ENCODE measurements at places on chromosomes 1 and 21.
A peak's percentile ranks its signal among the peaks of the same experiment; 100 is the strongest.

GRCh38 chr1:15627343-15627988, 10.2 kb downstream of the DDI2 start:
- no peak for DNase-seq

DNA sequence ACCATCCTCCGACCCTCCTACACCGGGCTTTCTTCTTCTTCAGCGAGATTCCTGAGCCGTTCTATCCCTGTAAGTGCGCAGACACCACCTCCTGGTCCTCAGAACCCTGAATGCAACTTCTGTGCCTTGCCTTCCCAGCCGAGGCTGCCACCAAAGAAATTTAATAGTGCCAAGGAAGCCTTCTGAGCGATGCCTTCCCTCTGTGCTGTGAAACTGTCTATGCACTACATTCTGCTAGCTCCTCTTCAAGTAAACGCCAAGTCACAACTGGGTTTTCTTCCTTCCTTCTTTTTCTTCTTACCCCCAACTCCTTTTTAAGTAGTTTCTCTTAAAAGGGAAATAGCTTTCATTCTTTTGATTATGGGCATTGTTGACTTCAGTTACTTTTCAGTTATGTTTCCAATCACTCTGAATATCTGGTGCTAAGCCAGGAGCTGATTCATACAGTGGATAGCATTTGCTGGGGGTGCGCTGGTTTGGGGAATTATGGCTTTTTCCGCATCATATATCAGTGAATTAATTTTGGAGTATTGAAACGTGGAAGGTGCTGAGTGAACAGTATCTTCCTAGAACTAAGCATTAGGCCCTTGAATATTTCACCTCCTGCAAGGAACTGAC, 38.6 kb upstream of the GPR88 start:
- no peak for DNase-seq

- DNase-seq, result no peak
Measured at GRCh38 chr1:188904201-188904600, 1573.5 kb downstream of the BRINP3 start.

DNA sequence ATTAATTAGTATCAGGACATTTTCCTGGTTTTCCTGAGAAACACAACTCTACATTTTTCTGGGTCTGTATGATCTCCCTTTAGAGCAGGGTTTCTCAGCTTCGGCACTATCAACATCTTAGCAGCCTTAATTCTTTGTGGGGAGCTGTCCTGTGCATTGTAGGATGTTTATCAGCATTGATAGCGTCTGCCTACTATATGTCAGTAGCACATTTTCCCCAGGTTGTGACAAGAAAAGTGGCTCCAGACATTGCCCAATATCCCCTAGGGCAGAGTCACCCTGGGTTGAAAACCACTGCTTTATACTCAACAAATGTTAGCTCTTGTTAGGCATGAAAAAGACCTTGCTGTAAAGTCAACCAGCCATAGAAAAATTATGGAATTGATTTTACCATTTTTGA, 195.1 kb upstream of the FMN2 start:
- no peak for DNase-seq

- no peak for DNase-seq
Measured at GRCh38 chr1:16440131-16440469, 424 bp upstream of the NECAP2 start.

DNA sequence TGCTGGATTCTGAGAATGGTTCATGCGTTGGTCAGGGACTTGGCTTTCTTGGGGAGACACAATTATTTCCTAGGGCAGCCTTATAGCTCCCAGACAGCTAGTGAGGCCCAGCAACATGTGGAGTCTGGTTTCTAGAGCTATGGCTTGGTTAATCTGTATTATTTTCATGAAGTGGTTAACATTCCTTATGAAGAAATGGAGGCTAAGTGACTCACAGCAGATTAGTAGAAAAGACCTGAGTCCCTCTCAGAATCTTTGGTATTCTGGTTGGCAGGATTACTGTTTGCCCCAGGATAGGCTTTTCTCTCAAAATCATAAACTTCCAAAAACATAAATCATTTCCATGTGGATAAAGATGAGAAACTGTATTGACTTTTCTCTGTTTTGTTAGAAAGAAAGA, 42.3 kb downstream of the DUSP10 start:
- no peak for DNase-seq

DNA sequence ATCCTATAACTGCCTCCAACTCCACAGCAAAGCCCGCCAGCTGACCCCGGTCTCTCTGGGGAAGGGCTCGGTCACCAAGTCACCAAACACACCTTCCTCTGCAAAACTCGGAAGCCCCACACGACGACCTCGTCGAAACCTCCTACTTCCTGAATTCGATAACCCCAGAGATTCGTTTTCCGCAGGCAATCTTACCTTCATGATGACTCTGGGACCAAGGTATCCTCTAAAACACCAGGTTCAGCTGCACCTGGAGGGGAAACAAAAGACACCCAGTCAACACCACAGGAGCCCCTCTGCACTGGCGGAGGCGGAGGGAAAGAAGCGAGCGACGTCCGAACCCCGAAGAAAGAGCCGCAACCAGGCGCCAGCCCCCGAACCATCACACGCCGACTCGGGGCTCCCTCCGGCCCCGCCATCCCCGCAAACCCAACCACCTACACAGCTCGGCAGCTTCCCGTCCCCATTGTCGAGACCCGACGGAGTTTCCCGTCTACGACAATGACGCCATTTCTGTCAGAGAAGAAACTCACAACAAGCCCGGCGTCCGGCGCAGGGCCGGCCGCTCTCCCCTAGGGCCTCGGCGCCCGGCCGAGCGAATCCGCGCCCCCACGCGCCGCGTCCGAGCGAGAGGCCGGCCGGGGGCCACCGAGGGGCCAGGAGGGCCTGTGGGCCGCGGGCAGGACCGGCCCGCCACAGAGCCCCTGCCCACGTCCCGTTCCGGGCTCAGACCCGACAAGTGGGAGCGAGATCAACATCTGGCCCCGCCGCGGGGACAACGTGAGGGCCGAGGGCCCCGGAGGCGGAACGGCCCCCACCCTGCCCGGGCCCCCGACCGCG, 1.0 kb downstream of the ARID4B start:
- DNase-seq, result peak; percentile 16

DNA sequence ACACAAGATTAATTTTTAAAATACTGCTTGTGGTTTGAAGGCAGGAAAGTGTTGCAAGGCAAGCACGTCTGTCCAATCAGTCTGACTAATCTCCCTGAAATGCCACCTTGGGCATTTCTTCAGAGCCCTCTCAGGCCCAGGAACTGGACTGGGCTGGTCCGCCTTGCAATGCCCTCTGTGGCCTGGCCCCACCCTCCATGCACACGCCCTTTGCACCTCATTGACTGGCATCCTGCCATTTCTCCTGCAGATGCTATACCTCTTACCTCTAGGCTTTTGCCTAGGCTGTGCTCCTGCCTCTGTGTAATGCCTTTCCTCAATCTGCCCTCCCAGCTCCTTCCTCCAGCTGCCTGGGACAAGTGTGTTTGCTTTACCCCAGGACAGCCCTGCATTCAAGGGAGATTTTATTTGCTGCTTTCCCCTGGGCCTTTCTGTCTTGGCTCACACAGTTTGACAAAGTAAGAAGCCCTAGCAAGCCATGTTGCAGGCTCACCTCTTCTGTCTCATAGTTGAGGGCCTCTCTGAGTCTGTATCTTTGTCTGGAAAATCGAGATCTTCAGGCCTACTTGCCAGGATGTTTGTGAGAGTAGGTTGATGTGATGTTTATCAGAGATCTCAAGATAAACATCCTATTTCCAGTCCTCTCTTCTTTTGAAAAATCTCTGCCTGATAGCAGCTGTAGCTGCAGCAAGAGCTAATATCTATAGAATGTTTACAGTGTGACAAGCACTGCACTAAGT, 149.2 kb upstream of the JUN start:
- no peak for DNase-seq

DNA sequence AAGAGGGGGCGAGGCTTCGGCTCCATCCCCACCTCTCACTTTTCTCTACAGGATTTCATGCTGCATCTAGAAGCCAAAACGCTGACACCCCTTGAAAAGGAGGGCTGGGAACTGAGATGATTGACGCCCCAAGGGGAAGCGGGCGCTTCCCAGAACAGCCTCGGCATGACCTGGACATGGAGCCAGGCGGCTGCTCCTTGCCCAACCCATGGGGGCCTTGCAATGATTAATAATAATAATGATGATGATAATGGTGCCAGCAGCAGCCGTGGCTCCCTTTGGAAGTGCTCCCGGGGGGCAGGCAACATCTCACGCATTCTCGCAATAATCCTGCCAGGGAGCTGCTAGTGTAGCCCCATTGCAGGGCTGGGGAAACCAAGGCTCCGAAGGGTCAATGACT, 78.2 kb downstream of the RAP1GAP start:
- DNase-seq, result no peak

DNA sequence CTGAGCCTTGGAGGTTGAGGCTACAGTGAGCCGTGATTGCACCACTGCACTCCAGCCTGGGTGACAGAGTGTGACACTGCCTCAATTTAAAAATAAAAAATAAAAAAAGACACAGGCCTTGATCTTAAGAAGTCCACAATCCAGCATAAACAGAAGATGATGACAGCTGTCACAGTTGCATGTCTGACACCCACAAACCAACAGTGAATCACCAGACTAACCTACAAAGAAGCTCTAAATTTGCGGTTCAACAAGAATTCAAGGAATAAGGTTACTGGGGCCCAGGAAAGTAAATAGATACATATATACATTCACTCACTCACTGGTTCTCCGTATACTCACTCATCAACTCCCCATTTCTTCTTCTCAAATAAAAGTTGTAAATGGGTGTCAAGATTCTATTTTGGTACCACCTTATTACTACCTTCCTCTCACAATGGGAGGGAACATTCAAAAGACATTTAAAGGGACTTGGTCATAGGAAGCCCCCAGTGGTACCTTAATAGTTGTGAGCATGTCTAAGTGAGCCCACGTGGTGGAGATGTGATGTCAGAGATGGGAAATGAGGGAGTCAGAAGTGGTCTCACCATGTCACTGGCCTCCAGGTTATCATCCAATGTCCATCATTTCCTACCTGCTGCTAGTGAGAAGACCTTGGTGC, 66.9 kb upstream of the PRDX6 start:
- DNase-seq, result no peak

DNA sequence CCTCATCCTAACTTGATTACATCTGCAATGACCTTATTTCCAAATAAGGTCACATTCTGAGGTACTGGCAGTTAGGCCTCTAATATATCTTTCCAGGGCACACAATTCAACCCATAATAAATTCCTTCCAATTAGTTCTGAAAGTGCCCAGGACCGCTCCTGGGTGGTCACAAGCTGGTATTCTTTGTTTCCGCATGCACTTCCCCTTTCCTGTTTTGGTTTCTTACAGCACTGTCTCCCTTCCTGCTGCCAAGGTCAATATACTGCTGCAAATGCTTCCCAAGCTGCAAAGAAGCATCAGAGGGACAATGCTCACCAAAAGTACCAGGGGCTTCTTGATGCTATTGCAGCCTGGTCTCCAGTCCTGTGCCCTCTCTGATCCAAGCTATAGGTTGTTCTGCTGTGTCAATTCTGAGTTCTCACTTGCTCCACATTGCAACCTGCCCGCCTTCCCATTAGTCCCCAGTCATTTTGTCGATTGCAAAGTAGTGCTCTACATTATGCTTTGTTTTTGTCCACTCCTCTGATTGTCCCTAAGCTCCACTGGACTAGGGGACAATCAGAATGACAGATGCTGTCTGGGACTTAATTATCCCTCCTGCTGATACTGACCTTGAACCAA, 13.9 kb upstream of the XPR1 start:
- DNase-seq, result no peak

DNA sequence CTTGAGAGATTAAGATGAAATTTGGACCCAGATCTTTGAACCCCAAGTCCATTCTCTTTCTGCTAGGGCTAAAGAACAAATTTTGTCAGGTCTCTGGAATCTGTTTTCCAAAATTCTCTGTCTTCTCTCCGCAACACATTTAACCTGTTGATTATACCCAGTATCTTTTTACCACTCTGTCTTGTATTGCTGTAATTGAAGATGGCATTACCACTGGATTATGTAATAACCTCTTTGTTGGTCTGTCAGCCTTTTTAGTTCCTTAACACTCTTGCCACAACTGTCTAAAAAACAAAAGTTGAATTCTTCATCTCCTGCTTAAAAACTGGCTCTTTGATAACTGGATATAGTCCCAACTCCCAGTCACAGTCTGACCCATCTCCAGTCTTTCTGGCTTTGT, 3.0 kb downstream of the SRP9 start:
- DNase-seq, result no peak

GRCh38 chr1:8938232-8938999, 7.3 kb upstream of the CA6 start:
- no peak for DNase-seq

DNA sequence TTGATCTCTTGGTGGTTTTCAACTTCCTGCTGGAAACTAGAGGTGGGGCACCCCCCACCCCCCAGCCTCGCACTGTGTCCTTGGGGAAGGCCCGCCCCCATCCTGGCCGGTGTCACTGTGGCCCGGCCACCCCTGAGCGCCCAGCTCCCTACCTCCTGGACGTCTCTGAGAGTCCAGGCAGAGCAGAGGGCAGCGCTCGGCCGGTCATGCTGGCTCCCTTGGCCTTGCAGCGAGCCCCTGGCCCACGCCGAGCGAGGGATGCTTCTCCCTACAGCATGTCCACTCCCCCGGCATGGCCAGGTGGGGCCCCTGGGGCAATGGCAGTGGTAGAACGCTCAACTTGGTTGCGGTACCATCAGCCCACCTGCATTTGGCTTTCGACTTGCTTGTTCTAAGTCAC, 28.7 kb upstream of the TRAPPC10 start:
- DNase-seq, result no peak

GRCh38 chr21:44889625-44890337, 16.3 kb upstream of the PTTG1IP start:
- no peak for DNase-seq

- DNase-seq, result no peak
Measured at GRCh38 chr1:165114022-165114888, 242.3 kb downstream of the LMX1A start.

DNA sequence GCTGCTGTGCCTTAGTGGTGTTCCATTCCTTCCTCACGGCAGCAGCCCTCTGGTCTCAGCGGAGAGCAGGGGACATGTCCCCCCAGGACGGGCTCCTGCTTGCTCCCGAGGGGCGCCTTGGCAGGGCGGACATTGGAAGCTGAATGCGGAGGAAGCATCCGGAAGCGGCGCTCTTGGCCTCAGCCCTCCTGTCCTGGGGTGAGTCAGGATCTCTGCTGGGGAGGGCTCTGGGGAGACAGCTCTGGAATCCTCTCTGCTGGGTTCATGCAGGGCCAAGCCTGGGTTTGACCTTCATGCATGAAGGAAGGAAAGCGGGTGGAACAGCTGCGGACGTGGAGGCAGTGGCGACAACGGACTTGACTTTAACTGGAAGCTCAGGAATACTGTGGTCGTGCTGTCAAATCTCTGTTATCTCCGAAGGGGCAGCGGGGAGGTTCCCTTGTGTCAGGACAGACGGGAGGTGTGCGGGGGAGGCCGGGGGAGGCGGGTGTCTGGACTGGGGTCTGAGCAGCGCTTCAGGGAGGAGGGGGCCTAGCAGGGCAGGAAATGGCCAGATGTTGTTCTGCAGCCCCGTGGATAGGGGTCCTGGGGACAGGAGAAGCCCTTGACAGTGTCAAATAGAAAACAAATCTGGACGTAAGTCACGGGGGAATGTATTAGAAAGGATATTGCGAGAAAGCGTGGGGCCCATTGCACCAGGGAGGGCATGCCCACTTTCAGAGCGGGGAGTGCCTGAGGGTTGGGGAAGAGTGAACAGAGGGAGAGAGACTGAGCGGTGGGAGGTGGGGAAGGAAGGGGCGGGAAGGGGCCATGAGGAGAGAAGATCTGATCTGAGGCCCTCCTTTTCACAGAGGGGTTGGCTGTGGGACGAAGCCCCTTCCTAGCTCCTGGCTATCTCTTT, 26.6 kb downstream of the CRYAA start:
- no peak for DNase-seq

Data from C1 segment of cervical spinal cord (tissue), 14 donors.